ENCODE measurements at places on chromosomes 4 and X.

GRCh38 chr4:85452058-85452731 lies 22.8 kb upstream of the ARHGAP24 start:
- no peak for DNase-seq

DNA sequence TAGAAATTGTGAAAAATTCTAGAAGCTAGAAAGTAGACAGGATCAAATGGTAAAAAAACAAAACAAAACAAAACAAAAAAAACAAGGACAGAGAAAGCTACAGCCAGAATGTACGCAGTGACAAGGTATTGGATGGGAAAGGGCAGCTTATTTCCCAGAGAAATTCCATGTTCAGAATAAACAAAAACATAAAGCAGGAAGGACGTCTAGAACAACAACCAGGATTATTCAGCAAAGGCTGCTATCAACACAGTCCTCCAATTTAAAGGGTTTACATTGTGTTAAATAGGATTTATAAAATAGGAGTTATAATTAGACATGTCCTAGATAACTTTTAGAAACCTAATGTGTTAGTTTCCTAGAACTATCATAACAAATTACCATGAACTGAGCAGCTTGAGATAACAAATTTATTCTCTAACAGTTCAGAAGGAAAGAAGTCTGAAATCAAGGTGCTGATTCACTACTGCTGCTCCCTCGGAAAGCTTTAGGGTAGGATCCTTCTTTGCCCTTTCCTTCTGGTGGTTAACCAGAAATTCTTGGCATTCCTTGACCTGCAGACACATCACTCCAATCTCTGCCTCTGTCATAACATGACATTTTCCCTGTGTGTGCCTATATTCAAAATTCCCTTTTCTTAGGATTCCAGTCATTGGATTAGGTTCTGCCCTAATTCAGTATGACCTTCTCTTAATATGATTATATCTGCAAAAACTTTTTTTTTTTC lies 175.6 kb downstream of the SNCA start:
- DNase-seq: no peak

- DNase-seq: no peak
Measured at GRCh38 chr4:47484168-47484567, 907 bp upstream of the ATP10D start.

DNA sequence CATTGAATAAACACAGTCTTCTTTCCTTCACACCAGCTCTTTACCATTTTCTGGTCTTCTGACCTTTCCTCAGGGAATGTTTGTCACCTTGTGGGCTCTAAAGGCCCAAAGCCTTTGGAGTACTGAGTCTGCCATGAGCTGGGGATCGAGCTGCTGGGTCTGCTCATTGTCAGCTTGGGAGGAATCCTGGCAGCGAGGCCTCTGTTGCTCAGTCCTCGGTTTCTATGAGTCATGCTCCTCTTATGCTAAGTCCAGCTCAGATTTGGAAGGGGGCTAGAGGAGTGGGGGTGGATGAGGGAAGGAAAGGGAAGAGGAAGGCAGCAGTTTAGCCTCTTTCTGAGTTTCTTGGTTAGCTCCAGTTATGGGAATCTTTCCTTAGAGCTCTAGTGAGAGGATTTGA lies 31.1 kb downstream of the NHSL2 start:
- no peak for DNase-seq

DNA sequence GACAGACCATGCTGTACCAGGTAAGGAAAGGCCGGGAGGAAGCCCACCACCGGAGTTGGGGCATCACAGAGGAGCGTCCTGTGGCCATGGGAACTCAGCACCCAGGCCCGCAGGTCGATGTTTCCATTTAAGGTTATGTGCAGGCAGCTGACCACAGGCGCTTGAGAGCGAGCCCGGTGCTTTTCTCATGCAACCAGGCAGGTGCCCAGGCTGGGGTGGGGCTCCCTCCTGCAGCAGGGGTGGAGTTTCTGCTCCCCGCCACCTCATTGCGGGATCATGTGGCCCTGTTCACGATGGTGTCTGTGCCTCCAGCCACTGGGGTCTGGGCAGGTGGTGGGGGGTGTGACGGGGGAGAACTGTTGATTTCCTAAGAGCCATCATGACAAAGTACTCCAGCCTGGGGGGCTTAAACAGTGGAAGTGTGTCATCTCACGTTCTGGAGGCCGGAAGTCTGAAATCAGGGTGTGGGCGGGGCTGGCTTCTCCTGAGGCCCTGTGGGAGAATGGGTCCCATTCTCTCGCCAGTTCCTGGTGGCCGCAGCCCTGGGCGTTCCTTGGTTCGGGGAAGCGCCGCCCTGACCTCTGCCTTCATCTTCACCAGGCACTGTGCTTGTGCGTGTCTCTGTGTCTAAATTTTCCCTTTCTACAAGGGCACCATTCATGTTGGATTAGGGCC lies 60.9 kb downstream of the CPZ start:
- DNase-seq: no peak

GRCh38 chr4:183455431-183456195 lies 11.2 kb downstream of the CDKN2AIP start:
- no peak for DNase-seq

GRCh38 chrX:1899841-1900240 lies 285.0 kb downstream of the ASMT start:
- DNase-seq: no peak

GRCh38 chr4:6050551-6050950 lies 32.3 kb upstream of the C4orf50 start:
- DNase-seq: no peak

DNA sequence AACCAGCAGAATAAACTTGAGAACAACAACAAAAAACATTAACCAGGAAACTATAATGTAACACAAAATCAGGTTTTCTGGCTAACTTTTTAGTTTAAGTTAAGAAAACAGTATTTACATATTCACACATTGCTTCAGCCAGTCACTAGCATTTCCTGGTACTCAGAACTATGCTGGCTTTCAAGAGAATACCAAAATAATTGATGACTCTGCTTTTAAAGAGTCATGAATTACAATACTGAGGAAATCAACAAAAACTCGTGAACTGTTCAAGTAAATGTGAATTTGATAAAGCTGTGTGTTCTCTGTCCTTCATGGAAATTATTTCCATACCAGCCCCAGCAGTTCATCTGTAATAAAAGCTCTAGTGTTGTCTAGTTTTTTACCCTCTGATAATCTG lies 27.4 kb downstream of the PRSS12 start:
- DNase-seq: no peak

- DNase-seq: no peak
Measured at GRCh38 chr4:167475951-167476350, 241.7 kb upstream of the SPOCK3 start.

GRCh38 chr4:26116057-26116456 lies 202.0 kb downstream of the SMIM20 start:
- no peak for DNase-seq

DNA sequence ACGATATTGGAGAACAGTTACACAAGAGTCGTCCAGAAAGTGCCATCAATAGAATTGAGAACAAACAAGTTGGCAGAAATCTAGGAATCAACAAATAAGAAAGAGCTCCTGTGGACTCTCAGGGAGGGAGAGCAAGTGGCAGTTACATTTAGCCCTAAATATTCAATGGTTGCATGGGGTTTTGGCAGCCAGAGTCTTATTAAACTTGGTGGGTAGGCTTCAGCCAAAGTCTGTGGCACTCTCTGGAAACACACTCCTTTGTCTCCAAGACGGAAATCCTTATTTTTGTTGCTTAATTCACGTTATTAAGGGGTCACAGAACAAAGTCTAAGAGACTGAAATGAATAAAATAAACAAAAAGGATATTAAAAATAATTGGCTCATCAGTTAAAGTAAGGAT lies 742.2 kb upstream of the ATOH1 start:
- DNase-seq: no peak

GRCh38 chr4:116705466-116705865 lies 379.9 kb downstream of the TRAM1L1 start:
- peak; percentile 11 for DNase-seq

DNA sequence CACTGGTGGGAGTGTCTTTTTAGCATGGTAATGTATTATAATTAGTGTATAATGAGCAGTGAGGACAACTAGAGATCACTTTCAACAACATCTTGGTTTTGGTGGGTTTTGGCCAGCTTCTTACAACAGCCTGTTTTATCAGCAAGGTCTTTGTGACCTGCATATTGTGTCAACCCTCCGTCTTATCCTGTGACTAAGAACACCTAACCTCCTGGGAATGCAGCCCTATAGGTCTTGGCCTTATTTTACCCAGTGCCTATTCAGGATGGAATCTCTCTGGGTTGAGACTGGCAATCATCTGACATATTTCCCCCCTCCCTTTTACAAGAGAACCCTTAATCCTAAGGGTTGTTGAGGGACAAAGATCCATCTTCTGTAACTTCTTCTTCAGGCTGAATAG lies 21.9 kb upstream of the ADH4 start:
- no peak for DNase-seq

DNA sequence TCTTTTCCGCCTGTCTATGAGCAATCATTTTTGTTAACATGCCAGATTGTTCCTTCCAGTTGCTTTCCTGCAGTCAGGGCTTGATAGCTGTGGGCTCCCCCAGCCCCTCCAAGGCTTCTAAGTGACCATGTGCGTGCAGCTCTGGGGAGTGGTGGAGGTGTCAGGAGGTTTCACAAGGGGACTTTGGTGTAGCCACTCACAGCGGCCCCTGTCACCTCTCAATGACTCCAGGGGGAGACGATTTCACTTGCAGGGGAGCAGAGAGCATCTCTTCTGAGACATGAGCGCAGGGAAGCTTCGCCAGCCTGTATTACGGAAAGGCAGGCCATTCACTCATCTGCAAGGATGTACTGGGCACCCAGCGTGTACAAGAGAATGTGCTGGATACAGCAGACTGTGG lies 3.1 kb upstream of the GPR78 start:
- no peak for DNase-seq

- no peak for DNase-seq
Measured at GRCh38 chr4:128633067-128633466, 176.4 kb upstream of the JADE1 start.

DNA sequence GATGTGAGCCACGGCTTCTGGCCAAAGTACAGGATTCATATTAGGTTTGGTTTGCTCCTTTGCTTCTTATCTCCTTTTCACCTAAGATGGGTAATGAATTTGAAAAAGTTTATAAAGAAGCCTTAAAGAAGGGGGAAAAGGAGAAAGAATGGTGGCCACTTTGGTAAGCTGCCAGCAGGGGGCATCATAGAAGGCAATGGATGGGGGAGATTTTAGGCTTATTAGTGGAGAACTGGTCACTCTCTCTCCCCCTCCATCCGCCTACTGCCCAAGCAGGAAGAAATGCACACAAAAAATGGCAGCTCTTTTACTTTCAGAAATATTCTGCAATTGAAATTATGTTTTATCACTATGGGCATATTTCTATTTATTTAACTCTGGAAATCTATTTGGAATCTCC lies 32.0 kb downstream of the SPARCL1 start:
- no peak for DNase-seq

DNA sequence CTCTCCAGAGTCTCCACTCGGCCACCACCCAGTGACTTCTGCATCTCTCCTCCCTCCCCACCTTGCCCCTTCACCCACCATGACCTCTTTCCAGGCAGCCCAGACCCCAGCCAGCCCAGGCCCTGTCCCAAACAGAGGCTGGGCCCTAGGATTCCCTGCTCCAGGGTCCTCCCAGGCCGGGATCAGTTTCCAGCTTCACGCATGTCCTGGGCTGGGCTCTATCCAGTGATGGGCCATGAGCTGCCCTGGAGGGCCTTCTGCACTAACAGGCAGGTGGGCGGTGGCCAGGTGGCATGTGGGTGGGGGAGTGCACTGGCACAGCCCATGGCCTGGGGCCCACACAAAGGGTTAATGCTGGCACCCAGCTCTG lies 20.4 kb upstream of the ADD1 start:
- DNase-seq: no peak

DNA sequence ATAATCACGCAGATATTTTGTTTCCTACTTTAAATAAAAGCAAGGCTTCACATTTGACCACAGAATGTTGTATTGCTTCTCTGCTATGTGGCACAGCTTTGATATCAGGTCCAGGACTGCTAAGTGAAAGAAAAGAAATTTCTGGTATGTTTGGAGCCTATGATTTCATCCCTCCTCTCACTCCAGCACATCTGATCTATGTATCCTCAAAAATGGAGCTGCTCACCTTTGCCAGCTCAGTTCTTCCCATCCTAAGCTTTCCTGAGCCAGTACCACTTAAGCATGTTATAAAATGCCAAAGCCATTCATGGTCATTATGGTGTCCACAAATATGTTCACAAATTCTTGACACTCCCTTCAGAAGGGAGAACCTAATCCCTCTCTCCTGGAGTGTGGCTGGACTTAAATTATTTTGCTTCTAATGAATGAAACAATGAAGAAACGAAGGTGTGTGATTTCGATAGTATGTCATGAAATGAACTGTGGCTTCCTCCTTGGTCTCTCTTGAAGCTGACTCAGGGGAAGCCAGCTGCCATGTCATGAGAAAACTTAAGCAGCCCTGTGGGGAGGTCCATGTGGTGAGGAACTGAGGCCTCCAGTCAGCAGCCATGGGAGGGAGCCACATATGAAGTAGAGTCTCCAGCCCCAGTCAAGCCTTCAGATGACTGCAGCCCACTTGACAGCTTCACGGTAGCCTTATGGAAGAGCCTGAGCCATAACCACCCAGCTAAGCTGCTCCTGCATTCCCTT lies 207.7 kb downstream of the MGST2 start:
- DNase-seq: no peak

Data from NCI-H2029 (cell line).